ENCODE measurements at places on chromosomes 3 and 15. TPM values are rescaled to one million over a fixed set of nuclear protein-coding genes. Genes with fewer than 3 reads are reported as not detected.

DNA sequence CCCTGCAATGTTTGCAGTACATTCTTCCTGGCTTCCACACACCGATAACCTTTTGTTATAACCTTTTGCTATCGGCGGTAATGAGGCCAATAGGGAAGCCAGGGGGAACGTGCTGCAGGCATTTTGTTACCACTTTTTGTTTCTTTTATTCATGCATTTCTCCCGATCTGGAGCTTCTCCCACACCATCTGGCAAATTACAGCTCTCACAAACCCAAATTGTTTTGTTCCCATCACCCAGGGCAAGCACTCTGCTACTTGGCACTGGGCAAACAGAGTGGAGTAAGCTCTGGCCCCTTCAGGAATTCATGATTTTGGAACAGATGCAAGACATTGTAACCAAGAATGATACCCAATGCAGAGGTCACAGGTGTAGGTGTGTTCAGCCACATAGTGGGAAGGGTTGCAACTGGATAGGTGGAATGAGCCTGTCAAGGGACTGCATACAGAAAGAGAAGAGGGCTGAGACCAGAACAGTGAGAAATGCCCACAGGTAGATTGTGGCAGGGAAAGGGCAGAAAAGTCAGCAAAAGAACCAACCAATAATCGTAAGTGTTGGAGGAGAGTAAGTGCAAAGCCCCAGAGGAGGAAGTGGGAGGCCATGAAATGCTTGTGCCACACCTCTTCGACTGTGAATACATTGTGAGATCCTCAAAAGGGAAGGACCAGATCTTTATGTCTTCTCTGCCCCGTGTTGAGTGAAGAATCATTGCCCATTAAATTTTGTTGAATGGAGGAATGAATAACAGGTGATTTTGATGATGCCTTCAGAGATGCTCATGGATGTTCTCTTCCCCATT lies 45.8 kb downstream of the PARP15 start:
- no peak for DNase-seq

DNA sequence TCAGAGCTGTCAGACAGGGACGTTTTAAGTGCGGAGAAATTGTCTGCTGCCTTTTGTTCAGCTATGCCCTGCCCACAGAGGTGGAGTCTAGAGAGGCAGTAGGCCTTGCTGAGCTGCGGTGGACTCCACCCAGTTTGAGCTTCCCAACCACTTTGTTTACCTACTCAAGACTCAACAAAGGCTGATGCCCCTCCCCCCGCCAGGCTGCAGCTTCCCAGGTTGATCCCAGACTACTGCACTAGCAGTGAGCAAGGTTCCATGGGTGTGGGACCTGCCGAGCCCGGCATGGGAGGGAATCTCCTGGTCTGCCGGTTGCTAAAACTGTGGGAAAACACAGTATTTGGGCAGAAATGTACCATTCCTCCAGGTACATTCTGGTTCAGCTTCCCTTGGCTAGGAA lies 282.1 kb downstream of the VGLL3 start:
- DNase-seq: no peak

DNA sequence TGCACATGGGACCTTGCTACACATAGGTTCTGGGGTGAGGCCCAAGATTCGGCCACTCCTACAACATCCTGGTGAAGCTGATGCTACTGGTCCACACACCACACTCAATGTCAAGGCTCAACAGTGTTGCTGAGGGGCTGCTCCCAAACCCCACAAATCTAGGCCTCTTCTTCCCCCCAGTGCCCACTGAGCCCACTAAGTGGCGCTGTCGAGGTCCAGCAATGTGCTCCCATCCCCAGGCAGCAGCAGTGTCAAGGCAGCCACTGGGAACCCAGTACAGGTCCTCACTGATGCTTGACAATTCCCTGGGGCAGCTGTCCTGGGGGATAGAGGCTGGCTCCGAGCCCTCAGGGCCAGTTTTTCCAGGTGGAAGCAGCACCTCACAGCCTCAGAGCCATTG lies 21.5 kb downstream of the SCN5A start:
- no peak for DNase-seq

- DNase-seq: no peak
These were observed 173.3 kb upstream of the GOLIM4 start for GRCh38 chr3:168269001-168269400.

- DNase-seq: peak; percentile 29
These were observed 266.4 kb upstream of the TBC1D5 start for GRCh38 chr3:18008706-18009368.

- DNase-seq: no peak
These were observed 803.5 kb downstream of the PLOD2 start for GRCh38 chr3:145357453-145357852.

DNA sequence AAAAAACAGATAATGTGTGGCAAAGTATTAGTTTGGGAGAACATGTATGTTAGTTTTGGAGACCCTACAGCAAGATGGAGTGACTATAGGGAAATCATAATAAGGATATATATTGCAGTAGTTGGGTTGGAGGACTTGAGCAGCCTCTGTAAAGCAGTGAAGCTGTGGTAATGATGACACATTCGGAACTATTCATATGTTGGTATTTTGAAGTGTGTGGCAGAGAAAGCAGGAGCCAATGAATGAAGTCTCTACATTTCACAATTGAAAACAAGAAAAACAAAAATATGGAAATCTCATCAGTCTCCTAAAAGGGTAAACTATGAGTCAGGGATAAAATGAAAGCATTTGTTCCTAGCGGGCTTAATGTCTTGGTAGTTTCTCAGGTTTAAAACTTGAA lies 645.9 kb downstream of the OTOL1 start:
- DNase-seq: no peak

DNA sequence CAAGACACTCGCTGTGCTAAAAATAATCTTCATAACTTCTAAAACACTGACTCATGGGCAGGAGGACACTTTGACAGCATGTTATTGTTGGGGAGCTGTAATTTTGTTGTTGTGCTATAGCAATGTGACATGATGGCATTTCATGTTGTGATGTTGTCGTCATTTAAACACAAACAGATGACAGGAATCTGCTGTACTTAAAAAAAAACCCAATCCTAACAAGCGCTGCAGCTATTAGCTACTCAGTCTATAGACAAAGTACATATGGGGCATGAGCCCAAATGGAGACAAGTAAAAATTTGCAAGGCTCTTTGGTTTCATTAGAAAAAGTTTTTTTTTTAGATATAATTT lies 828 bp upstream of the ATOSA start:
- DNase-seq: no peak

- DNase-seq: no peak
These were observed 60.4 kb downstream of the KBTBD12 start for GRCh38 chr3:127975153-127976029.

GRCh38 chr15:78850941-78851755 lies 21.5 kb upstream of the MORF4L1 start:
- DNase-seq: no peak

GRCh38 chr3:11375333-11376088 lies 103.3 kb downstream of the ATG7 start:
- no peak for DNase-seq

DNA sequence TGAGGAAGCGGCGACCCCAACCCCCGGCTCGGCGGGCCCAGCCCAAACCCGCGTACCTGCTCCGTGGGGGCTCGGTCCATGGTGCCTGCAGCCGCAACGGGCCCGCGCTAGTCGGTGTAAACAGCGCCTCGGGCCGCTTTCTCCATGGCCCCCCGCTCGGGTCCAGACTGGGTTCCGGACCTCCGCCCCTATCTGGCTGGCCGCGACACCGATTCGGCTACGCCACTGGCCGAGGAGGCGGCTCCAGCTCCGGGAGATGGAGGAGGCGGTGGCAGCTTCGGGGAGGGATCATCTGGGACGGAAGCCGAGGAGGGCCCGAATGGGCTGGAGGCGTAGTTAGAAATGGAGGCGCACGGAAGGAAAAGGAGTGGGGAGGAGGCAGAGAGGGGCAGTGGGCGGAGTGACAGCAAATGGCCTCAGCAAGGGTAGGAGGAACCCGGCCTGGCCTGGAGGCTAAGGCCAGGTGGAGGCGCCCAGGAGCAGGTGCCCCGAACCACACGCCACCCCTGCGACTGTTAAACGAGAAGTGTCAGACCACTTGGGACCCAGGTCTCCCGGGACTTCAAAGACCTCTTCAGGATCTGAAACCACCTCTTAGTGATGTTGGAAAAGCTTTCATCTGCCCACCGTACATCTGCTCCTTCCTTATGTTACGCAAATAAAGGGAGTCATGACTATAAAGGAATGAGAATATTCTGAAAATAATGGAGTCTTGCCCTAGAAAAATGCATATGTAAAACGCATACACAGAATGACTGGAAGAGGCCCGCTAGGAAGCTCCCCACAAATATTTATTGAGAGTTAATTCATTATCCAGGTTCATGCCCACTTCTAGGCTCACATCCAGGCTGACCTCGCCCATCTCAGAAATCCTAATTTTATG lies at the start of gene SECISBP2L:
SECISBP2L (minus strand) TSS at position 227 of the 883 bp plus-strand sequence; CDS start at position 80, 147 bp downstream.
- peak; percentile 94 for DNase-seq

GRCh38 chr3:127100459-127101410 lies 92.2 kb upstream of the PRR23E start:
- DNase-seq: no peak

DNA sequence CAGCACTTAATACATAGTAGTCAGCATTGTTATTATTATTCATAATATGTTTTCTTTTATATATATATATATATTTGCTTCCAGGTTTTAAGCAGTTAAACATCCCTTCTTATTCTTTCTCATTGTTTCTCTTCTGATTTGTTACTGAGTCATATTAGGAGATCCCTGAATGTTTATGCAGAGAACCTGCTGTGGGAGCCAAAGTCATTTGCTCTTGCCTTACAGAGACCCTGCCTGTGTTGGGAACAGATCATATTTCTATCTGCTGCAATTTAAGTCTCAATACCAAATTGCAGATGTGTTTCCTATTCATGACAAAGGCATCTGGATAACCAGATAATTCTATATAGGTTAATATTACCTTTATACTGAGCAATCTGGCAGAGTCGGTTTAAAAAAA lies 323.0 kb upstream of the UMPS start:
- no peak for DNase-seq

- no peak for DNase-seq
These were observed 42.8 kb upstream of the MLF1 start for GRCh38 chr3:158528076-158528674.

DNA sequence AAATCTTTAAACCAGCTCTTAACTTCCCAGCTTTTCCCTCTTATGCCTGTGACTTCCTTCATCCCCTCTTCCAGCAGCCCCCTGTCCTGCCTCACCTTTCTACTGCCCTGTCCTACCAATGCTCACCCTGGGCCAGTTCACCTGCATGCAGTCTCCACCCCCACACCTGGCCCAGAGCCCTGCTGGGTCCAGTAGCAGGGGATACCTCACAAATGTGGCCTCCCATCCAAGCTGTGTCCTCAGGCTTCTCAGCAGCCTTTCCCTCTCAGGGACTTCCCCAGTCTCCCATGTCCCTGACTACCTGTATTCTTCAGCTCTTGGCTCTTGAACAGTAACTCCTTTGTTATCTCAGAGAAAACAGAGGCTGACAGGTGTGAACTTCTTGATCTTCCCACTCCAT lies 503.2 kb downstream of the MFSD1 start:
- no peak for DNase-seq

DNA sequence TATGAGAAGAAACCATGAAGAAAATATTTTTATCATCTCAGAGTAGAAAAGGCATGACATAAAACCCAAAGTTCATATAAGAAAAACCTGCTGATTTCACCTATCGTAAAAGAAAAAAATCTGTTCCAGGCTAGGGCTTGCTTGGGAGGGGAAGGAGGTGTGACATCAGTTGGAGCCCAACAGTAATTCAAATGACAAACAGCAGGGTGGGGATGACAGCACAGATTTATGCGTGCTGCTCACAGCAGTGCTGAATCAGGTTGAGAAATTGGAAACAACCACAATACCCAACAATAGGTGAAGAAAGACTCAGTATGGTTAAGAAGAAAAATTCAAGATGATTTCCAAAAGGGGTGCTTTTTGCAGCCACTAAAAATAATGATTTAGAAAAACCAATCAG lies 172.4 kb downstream of the PDE8A start:
- no peak for DNase-seq

- no peak for DNase-seq
These were observed 41.5 kb downstream of the SLCO3A1 start for GRCh38 chr15:91895051-91895450.

GRCh38 chr15:76140074-76140464 lies 80.3 kb downstream of the TMEM266 start:
- peak; percentile 50 for DNase-seq

DNA sequence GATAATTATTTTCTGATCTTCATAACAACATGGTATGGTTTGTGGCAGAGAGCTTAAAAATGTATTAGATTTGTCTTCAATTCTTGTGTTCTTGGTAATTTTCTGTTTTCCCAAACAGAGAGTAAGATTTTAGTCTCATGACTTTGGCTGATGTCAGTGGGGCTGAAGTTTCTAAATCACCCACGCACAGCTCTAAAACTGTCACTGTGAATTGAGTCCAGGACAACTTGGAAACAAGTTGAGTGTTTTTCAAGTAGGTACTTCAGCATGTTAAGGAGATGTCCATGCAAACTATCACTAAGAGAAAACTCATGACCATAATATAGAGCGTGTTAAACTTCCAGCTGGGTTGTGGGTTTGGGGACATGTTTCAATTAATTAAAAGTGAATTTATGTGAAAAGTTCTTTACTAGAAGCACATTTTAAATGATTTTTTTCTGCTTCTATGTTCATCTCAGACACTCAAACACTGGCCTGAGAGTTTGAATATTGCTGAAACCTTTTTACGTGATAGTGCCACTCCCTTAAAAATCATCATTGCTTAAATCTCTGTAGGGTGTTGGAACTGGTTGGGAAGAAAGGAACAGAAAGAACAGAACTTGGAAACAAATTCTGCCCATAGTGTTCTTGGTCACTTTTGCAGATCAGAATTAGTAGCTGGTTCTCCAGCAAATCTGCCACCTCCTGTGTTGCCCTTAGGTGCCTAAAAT lies 89.8 kb downstream of the KLHL25 start:
- DNase-seq: no peak

- no peak for DNase-seq
These were observed 245.7 kb downstream of the FGF12 start for GRCh38 chr3:192481638-192482037.

- DNase-seq: no peak
These were observed 144.0 kb downstream of the SEMA6D start for GRCh38 chr15:47861111-47861903.

GRCh38 chr15:84766461-84767035 lies 18.2 kb downstream of the ZNF592 start:
- no peak for DNase-seq

Gene CPOX
- 12.1 TPM for total RNA-seq

Gene SRP14
- total RNA-seq: 235 TPM

Gene C3orf49
- total RNA-seq: not detected

Gene TMIE
- total RNA-seq: 0.74 TPM

Gene SEC61A1
- total RNA-seq: 63.4 TPM

Gene NDUFB4
- total RNA-seq: 645 TPM

Gene ANKRD34C
- not detected for total RNA-seq

Gene POLQ
- total RNA-seq: 0.79 TPM

Gene SAXO2
- total RNA-seq: 2.6 TPM

Gene IL5RA
- 0.17 TPM for total RNA-seq

Gene LRRC31
- not detected for total RNA-seq
